Stimulated activated CD4-positive, alpha-beta T cell treated with anti-CD3 and anti-CD28 coated beads, Interleukin-1b, Interleukin-23, amount 100 ng/mL, for 1 hour (primary cell): ENCODE measurements at places on chromosomes 2 and 18.

DNA sequence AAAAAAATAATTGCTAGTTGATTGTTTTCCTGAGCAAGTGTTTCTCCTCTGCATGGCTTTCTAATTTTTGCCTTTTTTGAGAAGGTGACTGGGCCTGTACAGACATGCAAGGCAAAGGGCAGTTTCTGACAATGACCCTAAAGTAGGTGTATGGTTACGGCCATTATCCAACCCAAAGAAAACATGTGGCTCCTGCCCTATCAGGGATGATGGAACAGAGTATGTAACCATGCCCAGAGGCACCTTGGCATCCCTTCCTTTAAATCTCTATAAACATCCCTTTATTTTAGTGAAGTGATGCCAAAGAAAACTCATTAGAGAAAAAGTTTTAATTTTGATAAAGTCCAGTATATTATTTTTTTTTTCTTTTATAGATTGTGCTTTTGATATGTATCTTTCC is 217.5 kb downstream of the LPIN1 start:
- DNase-seq, result no peak

GRCh38 chr2:44949329-44950151 is 8.0 kb downstream of the SIX3 start:
- DNase-seq, result no peak

DNA sequence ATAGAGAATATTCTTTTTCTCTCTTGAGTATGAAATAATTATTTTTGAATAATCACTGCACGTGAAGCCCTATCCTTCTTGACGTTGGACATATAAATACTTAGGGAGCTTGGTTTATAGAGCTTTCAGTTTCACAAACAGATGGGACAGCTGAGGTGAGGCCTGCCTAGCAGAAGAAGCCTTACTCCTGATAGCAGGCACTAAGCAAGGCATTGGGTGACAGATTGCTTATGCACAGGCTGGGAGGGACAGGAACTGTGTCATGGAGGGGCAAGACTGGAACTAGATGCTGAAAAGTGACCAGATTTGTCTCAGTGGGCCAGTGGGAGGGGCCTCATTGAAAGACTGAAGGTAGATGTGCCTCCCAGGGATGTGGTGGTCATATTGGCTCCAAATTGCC is 220.8 kb downstream of the NEDD4L start:
- DNase-seq, result no peak

- DNase-seq, result peak; percentile 10
Measured at GRCh38 chr2:109213646-109214433, 84.8 kb downstream of the SH3RF3 start.
